NCI-H1092 (cell line): ENCODE measurements at places on chromosomes 6 and 20.

DNA sequence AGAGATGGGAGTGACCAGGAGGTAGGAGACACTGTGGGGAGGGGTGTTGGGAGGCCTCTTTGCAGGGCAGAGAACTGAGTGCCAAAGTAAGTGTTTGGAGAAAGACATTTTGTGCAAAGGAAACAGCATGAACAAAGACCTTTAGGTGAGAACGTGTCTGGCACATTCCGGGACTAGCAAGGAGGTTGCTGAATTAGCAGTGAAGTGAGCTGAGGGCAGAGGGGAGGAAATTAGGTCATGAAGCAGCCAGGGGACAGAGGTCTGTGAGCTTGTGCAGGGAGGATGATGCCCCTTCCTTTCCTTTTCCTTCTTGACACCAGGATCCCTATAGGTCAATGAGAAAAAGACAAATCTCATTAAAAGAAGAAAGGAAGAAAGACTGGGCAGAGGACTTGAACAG is 21.4 kb upstream of the AHCY start:
- DNase-seq, result no peak

GRCh38 chr6:148466158-148466557 is 123.5 kb downstream of the SASH1 start:
- DNase-seq, result no peak

GRCh38 chr6:136550330-136551071 is at the start of gene MAP7:
TSS of gene MAP7 (minus strand) at chr6:136550422. CDS start at chr6:136550408, 14 bp downstream.
- DNase-seq, result peak; percentile 49

- no peak for DNase-seq
Measured at GRCh38 chr6:36808634-36809033, 30.6 kb downstream of the CPNE5 start.

GRCh38 chr20:36969478-36970186 is 18.1 kb upstream of the SAMHD1 start:
- no peak for DNase-seq

DNA sequence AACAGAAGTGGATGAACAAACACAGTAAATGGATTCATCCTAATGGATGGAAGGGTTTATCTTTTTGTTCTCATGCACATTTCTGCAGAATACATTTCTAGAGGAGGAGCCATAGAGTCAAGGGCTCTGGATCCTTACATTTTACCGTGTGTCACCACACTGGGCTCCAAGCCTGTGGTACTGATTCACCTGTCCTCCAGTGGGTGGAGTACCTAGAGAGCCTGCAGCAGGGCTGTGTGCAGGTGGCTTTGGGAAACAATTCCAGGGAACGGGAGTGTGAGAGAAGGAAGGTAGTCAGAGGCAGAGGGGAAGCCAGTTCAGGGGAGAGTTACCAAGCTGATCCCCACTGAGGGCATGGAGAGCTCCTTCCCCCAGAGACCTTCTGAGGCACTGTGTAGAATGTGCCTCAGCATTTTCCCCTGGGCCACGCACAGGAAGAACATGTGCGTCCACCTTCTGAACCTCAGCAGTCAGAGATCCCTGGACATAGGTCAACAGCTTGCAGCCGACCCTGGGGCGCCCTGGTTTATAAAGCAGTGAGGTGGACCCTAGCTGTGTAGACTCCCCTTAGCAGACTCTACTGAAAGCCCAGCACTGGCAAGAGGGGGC is 85.3 kb upstream of the SLC22A23 start:
- peak; percentile 27 for DNase-seq

DNA sequence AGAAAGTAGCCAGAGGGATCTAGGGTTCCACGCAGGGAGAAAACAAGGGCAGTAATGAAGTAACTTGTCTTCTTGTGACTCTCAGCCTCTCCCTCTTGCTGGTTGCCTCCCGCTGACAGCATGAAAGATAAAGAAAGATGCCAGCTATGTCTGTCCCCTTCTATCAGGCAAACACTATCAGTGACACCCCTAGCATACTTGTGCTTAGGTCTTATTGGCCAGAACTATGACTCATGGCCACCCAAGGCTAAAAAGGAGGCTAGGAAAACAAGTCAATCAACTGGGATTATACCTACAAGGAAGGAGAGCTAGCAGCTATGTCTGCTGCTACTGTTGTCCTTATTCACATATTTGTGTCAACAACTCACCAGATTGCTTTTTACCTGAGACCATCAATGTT is 206.8 kb upstream of the SOX4 start:
- no peak for DNase-seq

DNA sequence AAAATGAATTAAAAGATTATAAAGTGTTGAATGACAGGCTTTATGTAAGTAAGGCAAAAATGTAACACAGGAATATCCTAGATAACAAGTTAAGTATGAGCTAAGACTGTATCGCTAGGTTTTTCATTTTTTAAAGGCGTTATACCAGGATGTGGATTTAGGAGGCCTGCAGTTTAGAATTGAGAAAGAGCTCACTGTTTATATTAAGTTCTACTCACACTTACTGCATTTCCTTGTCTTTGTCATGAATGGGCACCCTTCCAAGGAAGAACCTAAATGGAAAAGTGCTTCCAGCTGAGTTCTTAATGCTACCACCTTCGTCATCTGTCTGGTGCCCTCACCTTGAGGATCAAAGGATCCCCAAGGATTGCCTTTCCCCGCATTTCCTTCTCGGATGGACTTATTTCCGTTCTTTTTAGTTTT is 148.7 kb downstream of the SOX4 start:
- no peak for DNase-seq

GRCh38 chr6:148445116-148445515 is 102.5 kb downstream of the SASH1 start:
- DNase-seq, result no peak

- no peak for DNase-seq
Measured at GRCh38 chr6:130934848-130935585, 107.8 kb downstream of the SMLR1 start.
